ENCODE measurements at places on chromosomes 2 and 18.

GRCh38 chr2:38187541-38188011, 111.6 kb upstream of the CYP1B1 start:
- DNase-seq, result no peak

DNA sequence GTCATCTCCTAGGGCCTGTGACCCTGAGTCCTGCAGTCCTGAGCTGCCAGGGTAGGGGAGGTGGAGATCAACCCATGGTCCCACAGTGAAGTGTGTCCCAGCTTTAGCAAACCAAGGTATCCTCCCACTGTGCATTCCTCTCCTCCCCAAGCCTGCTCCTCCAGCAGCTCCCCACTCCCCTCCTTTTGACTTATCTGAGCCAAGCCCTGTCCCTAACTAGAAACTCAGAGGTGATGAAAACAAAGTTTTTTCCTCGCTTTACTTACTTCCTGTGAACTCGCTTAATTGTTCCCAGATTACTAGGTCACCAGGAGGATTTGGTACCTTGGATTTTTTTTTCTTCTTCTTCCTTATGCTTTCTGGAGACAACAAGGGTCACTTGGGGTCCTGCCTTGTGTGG, 80.8 kb downstream of the EHD3 start:
- no peak for DNase-seq

- DNase-seq, result no peak
Observed at GRCh38 chr2:55923982-55924321, 370 bp upstream of the EFEMP1 start.

DNA sequence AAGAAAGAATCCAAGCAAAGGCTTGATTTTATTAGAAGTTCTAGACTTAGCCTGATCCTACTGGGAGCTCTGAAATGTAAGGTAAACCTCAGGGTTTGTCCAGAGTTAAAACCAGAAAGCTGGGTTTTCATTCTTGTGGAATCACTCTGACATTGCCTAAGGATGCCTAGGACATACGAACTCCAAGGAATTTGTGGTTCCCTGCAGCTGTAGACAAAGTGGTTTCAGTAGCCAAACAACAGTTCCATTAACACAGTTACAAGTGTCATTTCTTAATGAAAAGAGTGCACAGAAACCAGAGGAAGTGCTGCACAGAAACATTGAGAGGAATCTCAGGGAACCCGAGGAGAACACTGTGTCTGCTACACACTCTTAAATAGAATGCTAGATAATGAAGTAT, 221.4 kb upstream of the ST6GAL2 start:
- DNase-seq, result no peak

DNA sequence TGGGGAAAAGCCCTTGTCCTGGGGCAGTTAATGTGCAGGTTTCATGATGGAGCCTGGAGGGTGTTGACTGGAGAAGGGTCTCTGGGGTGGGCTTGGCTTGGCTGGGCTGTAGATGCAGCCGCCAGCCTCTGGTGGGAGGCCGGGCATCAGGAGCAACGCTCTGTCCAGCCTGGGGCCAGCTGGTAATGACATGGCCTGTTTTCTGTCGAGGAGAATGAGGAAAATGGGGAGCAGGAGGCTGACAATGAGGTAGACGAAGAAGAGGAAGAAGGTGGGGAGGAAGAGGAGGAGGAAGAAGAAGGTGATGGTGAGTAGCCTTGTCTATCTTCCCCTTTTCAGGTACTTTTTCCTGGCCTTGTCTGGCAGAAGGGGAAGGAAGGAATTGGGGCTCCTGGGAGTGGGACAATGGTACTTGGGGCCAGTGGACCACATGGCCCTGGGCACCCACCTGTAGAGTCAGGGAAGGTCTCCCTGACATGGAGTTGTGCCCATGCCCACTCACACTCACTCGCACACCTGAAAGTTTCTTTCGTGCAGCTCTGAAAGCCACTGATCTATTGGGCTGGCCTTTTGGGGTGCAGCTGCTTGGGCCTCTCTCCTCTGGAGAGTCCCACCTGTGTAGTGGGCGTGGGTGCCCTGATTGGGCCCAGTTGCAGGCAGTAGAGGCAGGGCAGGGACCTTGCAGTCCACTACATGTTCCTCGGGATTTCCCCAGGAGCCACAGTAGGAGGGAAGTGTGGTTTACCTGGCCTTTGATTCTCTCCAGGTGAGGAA, 3.5 kb downstream of the PTMA start:
- no peak for DNase-seq

GRCh38 chr2:187638840-187639239, 84.6 kb upstream of the TFPI start:
- DNase-seq, result no peak

GRCh38 chr18:76462326-76462694, 32.7 kb downstream of the ZNF516 start:
- DNase-seq, result no peak

GRCh38 chr2:233836359-233836758, 18.0 kb downstream of the HJURP start:
- no peak for DNase-seq

DNA sequence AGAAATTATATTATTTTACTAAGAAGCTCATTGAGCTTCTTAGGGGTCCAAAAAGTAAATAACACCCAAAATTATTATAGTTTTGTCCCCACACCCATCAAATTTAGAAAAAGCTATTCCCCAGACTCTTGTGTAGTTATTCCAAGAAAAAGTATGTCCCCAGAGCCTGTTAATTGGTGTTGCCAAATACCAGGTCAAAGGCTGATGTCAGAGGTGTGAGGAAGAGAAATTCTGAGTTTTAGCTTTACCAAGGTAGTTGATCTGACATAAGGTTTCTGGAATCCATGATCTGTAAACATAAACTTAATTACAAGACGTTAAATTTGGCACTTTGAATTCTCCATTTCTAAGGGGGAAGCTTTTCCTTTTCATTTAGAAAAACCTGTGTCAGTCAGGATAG, 29.3 kb upstream of the PSME4 start:
- no peak for DNase-seq

- no peak for DNase-seq
Observed at GRCh38 chr2:164109006-164109405, 373.2 kb upstream of the FIGN start.

- no peak for DNase-seq
Observed at GRCh38 chr2:127631541-127631996, 14.4 kb upstream of the GPR17 start.

GRCh38 chr2:110853516-110853915, 121.1 kb downstream of the ACOXL start:
- peak; percentile 59 for DNase-seq

GRCh38 chr2:127128445-127128904, 21.5 kb upstream of the BIN1 start:
- DNase-seq, result peak; percentile 76

GRCh38 chr2:44934038-44934982, 7.2 kb upstream of the SIX3 start:
- no peak for DNase-seq

DNA sequence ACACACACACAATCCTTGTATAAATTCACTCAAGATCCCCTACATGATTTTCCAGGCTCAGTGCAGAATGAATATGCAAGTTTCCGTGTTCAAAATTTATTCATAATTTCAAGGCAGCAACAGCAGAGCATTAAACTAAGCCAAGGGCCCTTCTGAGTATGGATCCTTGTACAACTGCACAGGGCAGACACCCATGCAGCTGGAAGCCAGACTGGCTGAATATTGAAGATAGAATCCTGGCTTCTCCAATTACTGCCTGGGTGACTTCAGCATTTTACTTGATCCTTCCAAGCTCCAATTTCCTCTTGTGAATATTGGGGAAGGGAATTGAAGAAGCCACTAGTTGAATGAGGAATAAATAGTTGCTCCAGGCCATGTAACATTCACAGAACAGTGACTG, 267.9 kb upstream of the REG3G start:
- DNase-seq, result no peak

DNA sequence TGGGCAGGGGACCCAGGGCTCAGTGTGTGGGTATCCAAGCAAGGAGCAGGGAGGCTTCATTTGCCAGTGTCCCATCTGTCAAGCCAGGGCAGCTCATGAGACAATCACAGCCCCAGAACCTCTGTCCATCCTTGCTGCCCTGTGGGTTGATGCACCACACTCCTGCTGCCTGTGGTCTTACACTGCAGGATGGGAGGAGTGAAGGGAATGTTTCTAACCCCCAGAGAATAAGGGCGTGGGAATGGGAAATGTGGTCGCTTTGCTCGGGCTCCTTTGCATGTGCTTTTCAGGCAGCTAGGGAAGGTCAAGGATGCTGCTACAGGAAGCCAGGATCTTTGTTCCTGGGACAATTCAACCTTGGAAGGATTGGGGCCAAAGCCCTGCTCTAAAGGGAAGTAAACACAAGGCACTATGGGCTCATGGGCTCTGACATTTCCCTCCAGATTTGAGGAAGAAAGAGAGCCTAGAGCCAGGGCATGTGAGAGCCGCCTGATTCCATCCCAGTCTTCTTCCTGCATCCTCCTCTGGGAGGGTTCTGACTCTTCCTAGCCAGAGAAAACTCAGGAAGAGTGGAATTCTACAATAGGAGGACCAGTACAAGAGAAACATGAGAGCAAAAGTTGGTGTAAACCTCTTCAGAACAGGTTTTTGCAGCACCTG, 18.8 kb upstream of the MAP3K20 start:
- DNase-seq, result no peak

DNA sequence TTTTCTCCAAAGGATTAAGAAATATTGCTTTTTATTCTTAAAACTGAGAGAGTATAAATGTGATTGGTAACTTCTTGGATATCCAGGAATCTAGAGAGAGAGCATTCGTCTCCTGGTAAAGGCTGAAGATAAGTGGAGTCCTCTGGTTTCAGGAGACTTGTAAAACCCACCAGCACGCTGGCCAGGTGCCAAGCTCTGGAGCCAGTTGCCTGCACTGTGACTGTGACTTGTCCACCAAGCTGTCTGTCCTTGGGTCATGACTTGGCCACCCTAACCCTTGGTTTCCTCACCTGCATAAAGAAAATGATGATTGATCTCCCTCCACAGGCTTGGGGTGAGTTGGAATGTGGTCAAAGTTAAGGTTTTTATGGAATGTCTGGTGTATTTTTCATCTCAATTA, 185.4 kb upstream of the NCKAP5 start:
- no peak for DNase-seq

DNA sequence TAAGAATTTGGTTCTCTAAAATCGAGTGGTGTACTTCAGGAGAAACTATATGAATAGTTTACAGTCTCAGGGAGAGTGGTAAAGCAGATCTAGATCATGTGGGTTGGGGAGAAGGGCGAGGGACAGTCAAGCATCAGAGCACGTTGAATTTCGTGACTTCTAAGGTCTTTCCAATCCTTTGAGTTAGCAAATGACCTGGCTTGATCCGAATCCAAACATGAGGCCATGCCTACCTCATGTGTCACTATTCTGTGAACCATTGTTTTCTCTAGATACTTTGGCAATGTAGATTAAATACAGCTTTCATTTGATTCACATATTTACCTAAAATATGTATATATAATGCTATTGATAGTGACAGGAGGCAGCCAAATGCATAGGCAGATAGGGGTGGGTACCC, 674.9 kb downstream of the NYAP2 start:
- no peak for DNase-seq

DNA sequence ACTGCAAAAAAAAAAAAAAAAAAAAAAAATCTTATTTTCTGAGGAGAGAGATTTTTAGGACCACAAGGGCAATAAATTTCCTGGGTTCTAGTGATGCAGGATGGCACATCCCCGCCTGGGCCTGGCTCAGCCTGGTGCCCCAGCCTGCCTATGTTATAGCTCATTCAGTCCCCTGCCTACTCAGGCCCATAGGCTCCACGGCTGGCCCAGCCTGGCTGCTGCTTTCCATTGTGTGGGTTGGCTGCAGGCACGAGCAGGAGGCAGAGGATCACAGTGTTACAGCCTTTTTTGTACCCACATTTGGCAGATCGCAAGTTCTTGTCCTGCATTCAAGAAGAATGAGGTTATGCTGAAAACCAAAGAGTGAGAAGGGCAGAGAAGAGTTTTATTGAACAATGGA, 2.8 kb upstream of the SULT6B1 start:
- DNase-seq, result no peak

- no peak for DNase-seq
Observed at GRCh38 chr18:74876630-74877243, 279.1 kb downstream of the ZNF407 start.

DNA sequence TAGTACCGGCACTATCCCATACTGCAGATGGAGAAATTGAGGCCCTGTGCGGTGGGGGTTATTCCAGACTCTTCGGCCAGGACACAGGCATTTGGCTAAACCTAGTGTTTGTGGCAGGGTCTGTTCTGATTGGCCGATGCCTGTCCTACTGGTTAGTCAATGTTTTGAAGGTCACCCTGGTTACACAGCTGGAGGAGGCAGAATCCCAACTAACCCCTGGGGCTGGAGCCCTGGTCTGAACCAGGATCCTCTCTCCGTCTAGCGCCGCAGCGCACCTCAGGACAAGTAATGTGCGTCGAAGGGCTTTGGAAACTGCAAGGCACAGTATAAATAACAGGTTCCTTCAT, 19.4 kb downstream of the TEX44 start:
- peak; percentile 60 for DNase-seq

- no peak for DNase-seq
Observed at GRCh38 chr2:47719099-47719498, 63.8 kb upstream of the MSH6 start.

GRCh38 chr2:200222791-200223190, 83.7 kb upstream of the SPATS2L start:
- DNase-seq, result no peak

DNA sequence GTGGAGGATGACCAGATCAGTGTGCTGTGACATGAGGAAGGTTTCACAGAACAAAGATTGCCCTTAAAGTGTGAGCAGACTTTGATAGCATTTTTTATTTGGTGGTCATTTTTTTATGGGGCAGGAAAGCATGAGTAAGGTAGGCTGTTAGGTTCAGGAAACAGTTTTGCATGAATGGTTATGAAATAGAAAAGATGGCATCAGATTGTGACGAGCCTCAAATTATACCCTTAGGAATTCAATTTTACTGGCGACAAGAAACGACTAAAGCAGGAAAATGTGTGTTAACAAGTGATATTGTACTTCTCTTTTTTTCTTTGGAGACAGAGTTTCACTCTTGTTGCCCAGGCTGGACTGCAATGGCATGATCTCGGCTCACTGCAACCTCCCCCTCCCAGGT, 44.7 kb downstream of the PIK3C3 start:
- DNase-seq, result no peak

GRCh38 chr18:9746958-9747357, 38.9 kb downstream of the RAB31 start:
- DNase-seq, result no peak

DNA sequence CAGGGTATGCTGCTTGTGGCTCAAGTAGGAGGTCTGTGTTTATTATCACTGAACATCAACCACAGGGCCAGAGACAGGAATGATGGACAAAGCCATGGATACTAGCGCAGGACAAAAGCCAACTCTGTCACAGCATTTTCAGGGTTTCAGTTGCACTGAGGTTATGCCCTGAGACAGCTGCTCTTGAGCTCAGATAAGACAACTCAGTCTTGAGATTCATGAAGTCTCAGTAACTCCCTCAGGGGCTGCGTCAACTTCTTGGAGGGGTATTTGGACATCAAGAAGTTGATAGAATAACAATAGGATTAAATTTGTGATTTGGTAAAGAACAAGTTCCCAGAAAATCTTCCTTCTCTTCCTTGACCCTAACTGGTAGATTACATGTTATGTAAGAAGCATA, 287.0 kb upstream of the SLC14A2 start:
- DNase-seq, result no peak

- DNase-seq, result peak; percentile 59
Observed at GRCh38 chr2:71070294-71071093, 2.0 kb downstream of the NAGK start.

All from iPS-NIHi11 (cell line).